ENCODE measurements at places on chromosomes 6 and 20. TPM values are rescaled to one million over a fixed set of nuclear protein-coding genes. Genes with fewer than 3 reads are reported as not detected.

IL17F gene
- not detected for total RNA-seq

LINC00237 gene
- total RNA-seq: not detected

WFDC10B gene
- 1.2 TPM for total RNA-seq

PRR3 gene
- 7.5 TPM for total RNA-seq

SMOC2 gene
- total RNA-seq: 12.6 TPM

CLPSL2 gene
- total RNA-seq: not detected

PCMT1 gene
- 63.7 TPM for total RNA-seq

ZC3H12D gene
- total RNA-seq: 2.6 TPM

DEFB113 gene
- total RNA-seq: not detected

ZNF391 gene
- total RNA-seq: 2.0 TPM

FAM83D gene
- 0.71 TPM for total RNA-seq

Data from lower lobe of right lung (tissue), 2 donors.